Thyroid gland (tissue), 4 donors: ENCODE measurements at places on chromosomes 5 and 9.

DNA sequence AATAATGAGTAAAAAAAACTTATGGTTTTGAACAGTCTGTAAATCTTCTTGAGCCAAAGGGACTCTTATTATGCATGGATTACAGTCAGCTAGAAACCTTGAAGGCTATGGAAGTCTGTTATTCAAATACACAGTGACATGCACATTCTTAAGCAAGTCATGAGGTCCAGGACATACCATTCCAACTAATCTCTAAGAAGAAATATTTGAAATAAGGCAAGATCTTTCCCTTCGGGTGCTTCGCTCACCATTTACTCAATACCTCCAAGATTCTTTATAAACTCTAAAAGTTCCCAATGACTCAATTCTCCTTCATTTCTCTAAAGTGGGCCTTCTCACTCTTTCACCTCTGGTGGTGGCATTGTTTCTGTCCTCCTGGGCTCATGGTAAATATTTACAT lies 811.0 kb downstream of the NR2F1-AS1 start:
- DNase-seq, result no peak

- peak; percentile 14 for DNase-seq
These were observed 13.5 kb upstream of the MCCC2 start for GRCh38 chr5:71573591-71573990.

DNA sequence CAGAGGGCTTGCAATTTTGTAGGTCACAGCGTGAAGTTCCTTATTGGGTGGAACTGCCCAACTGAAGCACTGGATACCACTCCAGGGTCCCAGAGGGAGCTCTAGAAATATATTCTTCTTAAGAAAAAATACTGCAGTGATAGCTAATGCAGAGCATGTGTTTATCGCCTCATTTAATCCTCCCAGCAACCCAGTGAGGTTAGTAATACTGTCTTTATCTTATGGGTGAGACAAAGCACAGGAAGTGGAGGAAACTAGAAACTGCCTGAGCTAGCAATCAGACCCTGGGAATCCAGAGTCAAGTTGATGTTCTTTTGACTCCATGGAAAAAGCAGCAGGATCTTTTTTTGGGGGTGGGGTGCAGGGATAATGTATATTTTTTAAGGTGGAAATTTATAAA lies 153.3 kb downstream of the PJA2 start:
- DNase-seq, result no peak

DNA sequence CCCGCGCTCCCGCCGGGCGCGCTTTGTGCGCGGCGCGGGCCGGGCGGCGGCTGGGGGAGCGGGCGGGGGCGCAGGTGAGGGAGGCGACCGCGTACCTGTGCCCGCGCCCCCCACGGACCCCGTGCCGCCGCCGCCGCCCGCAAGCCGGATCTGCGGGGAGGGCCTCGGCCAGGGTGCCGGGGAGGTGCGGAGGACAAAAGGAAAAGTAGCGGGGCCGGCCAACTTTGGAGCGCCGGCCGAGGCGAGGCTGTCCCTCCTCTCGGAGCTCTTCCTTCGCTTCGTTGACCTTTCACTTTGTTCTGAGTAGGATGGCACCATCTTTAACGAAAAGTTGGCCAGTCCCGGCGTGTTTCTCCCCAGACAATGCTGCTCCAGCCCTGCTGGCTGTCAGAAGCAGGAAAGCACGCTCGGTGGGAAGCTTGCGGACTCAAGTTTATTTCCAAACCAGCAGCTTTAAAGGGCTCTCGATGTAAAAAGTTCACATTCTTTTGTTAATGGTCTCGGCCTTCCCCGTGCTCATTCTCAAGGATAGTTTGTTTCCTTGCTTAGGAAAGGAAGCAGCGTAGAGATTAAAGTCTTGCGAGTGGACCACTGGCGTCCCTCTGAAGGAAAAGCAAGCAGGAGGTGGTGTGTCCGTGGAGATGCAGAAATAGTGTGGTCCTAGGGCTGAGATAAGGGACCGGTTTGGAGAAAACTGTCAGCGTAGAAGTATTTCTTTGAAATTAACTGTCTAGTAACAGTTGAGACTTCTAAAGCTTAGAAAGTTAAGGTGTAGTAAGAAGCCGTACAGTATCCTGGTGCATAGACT lies 639 bp downstream of the EHMT1 start:
- DNase-seq, result peak; percentile 54

- no peak for DNase-seq
These were observed 60.9 kb downstream of the KCNT1 start for GRCh38 chr9:135762921-135763320.

- DNase-seq, result peak; percentile 34
These were observed 77.4 kb upstream of the WWC1 start for GRCh38 chr5:168214071-168214470.

DNA sequence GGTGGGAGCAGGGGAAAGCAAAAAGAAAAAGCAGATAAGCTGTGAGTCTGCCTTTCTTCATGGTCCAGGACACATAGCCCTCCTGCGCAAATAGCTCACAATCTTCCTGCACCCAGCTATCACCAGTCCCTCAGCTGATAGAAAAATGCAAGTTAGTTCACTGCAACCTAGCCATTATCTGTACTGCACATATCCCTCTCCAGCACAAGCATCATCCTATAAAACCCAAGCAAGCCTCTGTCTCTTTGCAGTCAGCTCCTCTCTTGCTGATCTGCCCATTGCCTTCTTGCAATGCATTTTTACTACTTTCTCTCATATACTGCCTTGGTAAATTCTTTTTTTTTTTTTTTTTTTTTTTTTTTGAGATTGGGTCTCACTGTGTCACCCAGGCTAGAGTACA lies 20.0 kb upstream of the MSANTD3 start:
- no peak for DNase-seq

- no peak for DNase-seq
These were observed 164.2 kb downstream of the C9orf50 start for GRCh38 chr9:129456549-129457324.

DNA sequence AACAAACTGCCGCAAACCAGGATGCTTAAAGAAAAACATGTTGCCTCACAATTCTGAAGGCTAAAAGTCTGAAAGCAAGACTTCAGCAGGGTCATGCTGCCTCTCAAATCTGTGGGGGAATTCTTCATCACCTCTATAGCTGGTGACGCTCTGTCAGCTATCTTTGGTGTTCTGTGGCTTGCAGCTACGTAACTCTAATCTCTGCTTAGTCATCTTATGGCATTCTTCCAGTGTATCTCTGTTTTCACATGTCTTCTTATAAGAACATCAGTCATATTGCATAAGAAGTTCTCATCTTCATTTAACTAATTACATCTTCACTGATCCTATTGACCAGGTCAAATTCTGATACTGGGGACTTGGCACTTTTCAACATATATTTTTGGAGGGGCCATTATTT lies 243.0 kb downstream of the CDH10 start:
- no peak for DNase-seq

DNA sequence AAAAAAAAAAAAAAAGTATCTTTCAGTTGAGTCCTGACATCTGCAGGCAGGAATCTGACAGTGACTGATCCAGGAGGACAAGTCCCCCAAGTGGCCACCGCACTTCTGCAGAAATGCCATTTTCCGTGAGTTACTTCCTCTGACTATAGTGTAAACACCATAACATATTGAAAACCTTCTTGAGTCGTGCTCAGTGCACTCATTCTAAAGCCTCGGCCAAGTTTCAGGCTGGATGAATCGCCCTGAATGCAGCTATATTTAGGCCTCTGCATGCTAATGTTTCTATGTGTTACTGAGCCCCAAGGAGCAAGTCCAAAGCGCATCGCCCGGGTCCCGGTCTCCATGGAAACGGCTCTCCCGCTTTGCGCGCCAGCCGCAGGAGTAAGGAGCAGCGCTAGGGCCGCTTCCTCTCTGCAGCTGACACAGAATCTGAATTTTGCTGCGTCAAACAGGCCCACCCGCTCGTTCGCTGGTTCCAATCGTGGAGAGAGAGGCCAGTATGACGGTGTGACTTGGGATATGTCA lies 335.4 kb downstream of the MSX2 start:
- DNase-seq, result no peak

- DNase-seq, result no peak
These were observed 52.3 kb downstream of the SLF1 start for GRCh38 chr5:94670726-94671125.

DNA sequence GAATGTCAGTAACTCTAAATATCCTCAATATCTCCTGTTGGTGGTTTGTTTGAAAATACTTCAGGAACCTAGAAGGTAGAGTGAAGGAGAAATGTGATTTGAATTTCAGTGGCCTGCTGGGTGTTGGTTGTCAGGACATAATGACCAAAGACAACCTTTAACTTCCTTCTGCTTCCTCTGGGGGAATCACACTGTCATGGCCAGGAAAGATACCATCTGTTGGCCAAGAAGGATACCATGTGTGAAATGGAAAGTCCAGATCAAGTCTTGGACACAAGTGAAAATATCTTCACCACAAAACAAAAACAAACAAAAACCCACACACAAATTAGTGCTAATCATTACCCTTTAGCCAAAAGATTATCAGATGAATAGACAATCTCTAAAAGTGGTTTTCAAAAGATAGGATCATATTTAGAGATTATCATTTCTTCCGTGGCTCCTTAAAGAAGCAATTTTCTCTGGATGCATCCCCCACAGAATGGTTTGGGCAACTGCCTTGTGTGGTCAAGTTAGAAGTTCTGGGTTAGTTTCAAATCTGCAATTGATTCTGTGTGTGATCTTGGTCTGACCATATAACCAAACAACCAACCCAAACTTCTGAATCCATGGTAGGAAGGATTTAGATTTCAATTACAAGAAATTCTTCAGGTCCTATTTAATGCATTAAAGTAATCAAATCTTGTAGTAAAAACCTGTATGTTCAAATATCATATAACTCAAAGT lies 1.6 kb downstream of the C1QTNF3 start:
- DNase-seq, result no peak

GRCh38 chr5:81208904-81209303 lies 24.2 kb upstream of the CKMT2 start:
- no peak for DNase-seq

DNA sequence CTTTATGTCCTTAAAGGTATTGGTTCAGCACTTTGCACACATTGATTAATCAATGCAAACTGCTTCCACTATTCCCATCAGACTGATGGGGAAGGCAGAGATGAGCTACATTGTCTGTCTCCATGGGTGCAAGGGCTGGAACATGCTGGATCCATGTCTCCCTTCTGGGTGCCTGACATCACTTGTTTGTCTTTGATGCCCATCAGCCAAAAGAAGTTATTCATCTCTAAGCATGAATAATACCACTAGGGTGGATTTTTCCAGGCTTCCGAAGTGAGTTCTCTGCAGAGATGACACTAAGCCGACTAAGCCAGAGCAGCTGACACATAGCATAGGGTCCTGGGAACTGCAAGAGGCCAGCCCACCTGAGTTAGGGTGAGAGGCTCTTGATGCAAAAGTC lies 8.7 kb downstream of the FGF1 start:
- DNase-seq, result no peak

GRCh38 chr5:61280761-61281427 lies 51.2 kb upstream of the ZSWIM6 start:
- peak; percentile 89 for DNase-seq

DNA sequence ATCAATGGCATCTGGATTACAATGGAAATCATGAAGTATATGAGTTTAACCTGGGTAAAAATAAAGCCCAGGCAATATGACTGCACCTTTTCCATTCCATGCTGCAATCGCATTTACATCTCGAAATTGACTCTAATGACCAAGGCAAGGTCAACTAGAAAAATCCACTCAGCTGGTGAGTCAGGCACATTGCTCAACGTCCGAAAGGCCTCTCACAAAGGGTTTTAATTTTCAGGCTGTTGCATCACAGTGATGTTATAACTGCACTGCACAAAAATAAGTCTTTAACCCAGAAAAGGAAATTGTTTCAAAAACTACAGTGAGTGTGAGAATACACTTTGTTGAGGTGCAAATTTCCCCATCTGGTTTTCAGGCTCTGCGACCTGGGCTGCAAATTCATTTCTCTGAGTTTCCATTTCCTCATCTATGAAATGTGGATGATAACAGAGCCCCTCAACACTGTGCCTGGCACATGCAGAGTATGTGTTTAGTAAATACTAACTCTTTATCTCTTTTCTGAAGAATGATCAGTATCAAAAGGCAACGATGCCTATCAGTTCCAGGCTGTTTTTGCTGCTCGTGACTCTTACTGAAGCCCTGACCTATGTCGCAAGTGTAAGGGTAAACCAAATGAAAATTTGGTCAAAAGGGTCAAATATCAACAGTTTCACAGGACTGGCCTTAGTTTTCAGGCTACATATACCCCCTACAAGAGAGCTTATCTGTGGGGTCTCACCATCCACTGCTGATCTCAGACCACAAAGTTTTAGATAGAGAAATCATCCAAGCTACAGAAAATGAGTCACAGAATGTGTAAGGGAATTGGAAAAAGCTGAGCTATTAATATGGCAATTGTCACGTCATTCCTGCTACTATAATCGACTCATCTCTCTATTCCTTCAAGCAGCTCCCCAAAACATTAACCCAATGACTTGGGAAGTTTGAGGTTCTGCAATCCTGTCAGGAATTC lies 4.1 kb downstream of the NFIL3 start:
- DNase-seq, result peak; percentile 37

- DNase-seq, result no peak
These were observed 133.2 kb upstream of the IRX4 start for GRCh38 chr5:2015961-2016360.

GRCh38 chr5:122896598-122897282 lies 51.3 kb downstream of the SNX24 start:
- DNase-seq, result no peak

GRCh38 chr5:116032991-116033390 lies 719 bp downstream of the ARL14EPL start:
- DNase-seq, result no peak

DNA sequence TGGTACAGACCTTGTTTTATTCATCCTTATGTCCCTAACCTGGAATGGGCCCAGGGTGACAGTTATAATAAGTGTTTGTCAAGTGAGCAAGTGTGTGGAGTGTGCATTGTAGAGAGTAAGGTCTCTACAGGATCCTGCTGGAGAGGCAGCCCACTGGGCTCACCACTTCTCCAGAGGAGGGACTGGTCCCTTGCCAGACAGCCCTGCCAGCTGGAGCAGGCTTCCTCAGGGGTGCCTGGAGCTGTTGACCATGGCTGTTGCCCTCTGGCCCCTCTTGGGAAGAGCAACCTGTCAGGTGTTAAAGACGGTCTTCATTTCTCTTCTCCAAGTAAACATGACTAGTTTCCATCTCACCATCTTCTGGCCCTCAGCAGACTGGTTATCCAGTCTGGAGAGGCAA lies 20.0 kb downstream of the IRF1 start:
- DNase-seq, result no peak

GRCh38 chr5:169695025-169695625 lies 58.0 kb downstream of the DOCK2 start:
- no peak for DNase-seq

GRCh38 chr9:81529556-81530193 lies 159.7 kb downstream of the TLE1 start:
- DNase-seq, result no peak

GRCh38 chr9:128393145-128393775 lies 22.1 kb downstream of the URM1 start:
- no peak for DNase-seq

- DNase-seq, result no peak
These were observed 44.5 kb upstream of the GLIPR2 start for GRCh38 chr9:36092014-36092413.

- DNase-seq, result no peak
These were observed 41.7 kb upstream of the DENND4C start for GRCh38 chr9:19188771-19189170.

DNA sequence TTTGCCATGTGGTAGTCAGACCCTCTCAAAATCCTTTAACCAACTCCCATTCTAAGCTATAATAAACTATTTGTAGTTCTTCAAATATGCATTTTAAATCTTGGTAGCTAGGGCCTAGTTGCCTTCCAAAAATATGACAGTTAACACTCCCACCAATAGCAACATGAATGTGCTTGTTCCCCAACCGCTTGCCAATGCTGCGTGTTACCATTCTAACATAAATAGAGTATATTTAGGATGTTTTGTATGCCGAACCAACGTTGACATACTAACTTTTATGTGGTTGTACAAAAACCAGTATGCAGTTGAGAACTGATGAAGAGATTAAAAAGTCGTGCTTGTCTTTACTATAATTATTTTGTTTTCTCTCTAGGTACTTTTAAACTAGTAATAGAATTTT lies 9.0 kb downstream of the UBE2B start:
- no peak for DNase-seq
